ENCODE measurements at places on chromosomes 2 and 18.

DNA sequence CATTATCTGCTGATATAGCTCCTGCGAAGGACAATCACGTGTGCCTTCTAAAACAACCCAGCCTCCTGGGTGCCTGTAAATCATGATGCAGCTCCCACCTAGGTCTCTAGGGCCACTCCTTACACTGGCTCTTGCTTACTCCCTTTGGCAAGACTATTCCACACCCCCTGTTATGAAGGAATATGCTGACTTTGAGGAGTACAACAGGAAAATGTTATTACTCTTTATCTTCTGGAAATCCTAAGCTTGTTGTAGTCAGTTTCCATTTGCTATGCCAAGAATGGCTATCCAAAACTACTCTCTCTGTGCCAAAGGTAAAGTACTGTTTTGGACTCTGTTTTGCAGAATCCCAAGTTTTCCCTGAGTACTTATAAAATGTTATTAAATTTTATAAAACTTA, 7.7 kb downstream of the SGO2 start:
- DNase-seq: no peak

- peak; percentile 86 for DNase-seq
Observed at GRCh38 chr2:218003981-218004419, 1.2 kb upstream of the TNS1 start.

DNA sequence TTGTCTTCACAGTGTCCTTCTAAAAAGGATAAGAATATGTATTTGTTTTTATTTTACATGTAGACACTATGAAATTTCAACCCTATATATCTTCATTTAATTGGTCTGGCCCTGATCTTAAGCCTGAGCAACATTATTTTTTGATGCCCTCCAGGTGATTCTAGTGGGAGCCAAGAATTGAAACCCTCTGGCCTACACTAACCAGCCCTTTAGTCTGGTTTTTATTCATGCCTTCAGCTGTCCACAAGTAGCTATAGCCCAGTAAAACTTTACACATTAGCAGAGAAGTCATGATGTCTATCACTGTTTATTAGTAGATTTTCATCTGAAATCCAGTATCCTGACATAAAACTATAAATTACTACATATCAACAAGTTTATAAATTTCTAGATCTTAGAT, 52.7 kb upstream of the UBXN4 start:
- no peak for DNase-seq

GRCh38 chr18:61589053-61589723, 256.0 kb downstream of the CDH20 start:
- no peak for DNase-seq

- no peak for DNase-seq
Observed at GRCh38 chr2:72613931-72614330, 211.9 kb downstream of the EXOC6B start.

DNA sequence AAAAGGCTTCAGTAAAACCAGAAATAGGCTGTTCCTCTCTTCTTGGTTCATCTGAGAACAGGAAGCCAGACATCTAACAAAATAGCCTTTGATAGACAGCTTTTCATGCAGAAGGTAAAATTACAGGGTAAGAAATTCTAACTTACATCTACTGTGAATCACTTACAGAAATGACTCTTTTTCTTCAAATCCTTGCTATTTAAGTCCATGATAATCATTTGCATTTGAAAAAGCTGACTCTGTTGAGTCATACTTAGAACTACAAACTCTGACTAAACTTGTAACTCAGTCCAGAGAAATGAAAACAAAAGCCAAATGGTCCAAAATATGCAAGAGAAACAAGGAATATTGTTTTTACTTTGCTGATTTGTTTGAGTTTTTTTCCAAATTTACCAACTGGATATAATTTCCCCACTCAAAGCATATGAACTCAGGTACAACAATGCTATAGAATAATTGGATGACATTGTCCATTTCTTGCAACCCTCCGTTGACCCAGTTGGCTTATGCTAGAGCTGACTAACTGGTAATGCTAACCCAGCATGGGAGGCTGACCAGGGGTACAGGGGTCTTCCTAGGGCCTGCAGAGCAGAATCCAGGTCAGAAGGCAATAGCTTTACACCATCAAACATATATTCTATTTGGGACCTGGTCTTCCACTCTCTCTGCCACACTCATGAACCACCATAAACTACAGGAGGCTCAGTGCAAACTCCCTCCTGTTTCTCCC, 18.8 kb upstream of the MREG start:
- no peak for DNase-seq

- no peak for DNase-seq
Observed at GRCh38 chr2:172947461-172948153, 128.0 kb upstream of the MAP3K20 start.

- DNase-seq: no peak
Observed at GRCh38 chr2:232419245-232420072, 12.8 kb downstream of the ALPG start.

DNA sequence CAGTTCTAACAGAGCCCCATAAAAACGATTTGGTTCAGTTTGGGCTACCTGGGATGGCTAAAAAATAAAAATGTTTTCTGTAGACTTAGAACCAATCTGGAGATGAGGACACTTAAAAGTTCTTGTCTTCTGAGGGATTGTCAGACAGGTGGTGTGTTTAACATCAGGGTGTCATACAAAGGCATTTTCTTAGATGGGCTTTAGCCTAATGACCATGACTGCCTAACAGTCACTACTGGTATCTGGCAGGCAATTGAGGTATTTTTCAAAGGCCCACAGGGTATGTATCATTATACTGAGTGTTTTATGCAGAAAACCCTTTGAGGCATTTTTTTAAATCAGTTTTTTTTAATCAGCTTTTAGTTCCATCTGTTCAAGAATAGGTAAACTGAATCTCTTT, 341.4 kb downstream of the PARD3B start:
- DNase-seq: no peak

DNA sequence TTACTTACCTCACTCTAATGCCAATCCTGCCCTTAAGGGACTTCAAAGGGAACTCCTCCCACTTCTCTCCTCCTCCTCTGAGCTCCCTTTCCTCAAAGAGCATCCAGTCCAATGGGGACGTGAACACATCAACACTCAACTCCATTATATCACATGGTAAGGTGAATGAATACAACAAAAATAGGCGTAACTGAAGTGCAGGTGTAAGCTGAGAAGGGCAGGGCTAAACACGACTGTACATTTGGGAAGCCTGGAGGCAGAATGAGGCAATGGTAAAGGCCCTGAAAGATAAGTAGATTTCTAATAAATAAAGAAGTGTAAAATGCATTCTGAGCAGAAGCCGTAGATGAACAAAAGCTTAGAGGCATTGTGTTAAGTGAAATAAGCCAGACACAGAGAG, 226.1 kb upstream of the TRIB2 start:
- DNase-seq: no peak

GRCh38 chr2:233976690-233977294, 59.6 kb downstream of the TRPM8 start:
- no peak for DNase-seq

DNA sequence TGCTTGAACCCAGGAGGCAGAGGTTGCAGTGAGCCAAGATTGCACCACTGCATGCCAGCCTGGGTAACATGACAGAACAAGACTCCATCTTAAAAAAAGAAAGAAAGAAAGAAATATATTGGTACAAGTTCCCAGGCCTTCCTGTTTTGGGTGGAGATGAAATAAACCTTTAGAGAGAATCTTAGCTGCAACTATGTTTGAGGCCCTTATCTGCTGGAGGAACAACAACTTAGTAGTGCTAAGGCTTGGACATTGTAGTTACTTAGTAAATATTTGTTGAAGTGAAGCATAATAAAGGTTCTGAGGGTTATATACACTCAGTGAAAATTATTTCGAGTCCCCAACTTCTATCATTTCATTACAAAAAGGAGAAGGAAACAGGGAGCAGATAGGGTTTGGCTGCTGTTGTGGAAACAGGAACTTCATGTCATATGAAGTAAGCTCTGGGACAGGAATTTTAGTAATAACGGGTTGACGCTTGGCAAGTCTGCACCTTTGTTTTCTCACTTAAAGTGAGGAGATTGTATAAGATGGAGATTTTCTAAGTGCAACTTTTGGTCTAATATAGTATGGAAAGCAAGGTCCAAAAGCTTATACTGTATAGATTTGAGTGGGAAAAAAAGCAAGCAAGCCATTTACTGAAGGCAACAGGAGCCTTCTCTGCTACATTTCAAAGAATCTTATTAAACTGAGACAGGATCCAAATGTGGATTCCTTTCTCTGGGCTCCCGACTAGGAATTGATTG, 40.0 kb upstream of the AGPS start:
- DNase-seq: no peak

DNA sequence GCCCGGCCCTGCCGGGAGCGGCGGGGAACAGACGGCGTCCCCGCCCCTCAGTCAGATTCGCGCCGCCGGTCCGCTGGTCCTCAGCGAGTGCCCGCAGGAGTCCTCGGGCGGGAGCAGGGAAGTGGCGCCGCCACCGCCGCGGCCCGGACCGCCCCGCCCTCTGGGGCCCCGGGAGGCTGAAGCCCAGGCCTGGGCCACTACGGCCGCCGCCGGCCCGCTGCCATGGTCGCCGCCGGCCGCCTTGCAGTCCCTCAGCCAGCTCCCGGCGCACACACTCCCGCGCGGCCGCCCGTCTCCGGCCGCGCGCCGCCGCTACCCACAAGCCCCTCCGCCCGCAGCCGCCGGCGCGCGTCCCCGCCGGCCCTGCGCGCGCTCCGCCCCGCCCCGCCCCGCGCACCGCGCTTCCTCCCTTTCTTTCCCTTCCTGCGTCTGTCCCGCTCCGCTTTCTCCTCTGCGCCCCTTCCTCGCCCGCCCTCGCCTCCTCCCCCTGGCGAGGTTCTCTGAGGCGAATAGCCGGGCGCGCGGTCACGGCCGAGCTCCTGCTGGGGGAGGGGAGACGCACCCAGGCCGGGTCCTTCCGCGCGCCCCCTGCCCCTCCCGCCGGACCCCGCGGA, at the start of gene ROCK2:
Gene ROCK2, minus strand, starts transcription at position 295 of the 614 bp plus-strand sequence. CDS start 500 bp downstream, outside the sequence.
- peak; percentile 92 for DNase-seq

- no peak for DNase-seq
Observed at GRCh38 chr2:25651066-25651465, 22.3 kb downstream of the DTNB start.

DNA sequence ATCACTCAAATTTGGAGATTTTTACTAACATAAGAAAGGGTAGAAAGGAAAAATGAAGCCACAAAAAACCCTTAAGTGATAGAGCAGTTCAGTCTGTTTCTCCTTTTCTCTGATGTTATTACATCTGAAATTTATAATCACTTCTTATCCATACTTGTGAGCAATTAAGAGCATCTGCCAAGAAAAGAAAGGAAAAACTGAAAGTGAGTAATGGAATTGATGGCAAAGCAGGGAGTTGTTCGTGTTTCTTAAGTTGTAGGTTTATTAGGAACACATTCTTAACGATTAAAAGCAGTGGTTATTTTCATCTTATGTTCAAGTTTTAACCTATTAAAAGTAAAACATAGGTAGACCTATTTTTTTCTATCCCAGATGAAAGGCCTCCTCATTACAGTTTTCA, 277.7 kb downstream of the RND3 start:
- no peak for DNase-seq

GRCh38 chr2:85475799-85476490, 57.4 kb downstream of the SH2D6 start:
- no peak for DNase-seq

- DNase-seq: no peak
Observed at GRCh38 chr2:37325625-37326071, 1.0 kb upstream of the PRKD3 start.

- DNase-seq: no peak
Observed at GRCh38 chr2:10579876-10580514, 109.8 kb downstream of the NOL10 start.

- DNase-seq: no peak
Observed at GRCh38 chr2:199861132-199861774, 10.3 kb upstream of the FTCDNL1 start.

- no peak for DNase-seq
Observed at GRCh38 chr2:85981579-85982247, 92.9 kb upstream of the ST3GAL5 start.

GRCh38 chr2:19579461-19579860, 221.0 kb upstream of the OSR1 start:
- no peak for DNase-seq

GRCh38 chr2:115552726-115553125, 1110.3 kb downstream of the DPP10 start:
- no peak for DNase-seq

DNA sequence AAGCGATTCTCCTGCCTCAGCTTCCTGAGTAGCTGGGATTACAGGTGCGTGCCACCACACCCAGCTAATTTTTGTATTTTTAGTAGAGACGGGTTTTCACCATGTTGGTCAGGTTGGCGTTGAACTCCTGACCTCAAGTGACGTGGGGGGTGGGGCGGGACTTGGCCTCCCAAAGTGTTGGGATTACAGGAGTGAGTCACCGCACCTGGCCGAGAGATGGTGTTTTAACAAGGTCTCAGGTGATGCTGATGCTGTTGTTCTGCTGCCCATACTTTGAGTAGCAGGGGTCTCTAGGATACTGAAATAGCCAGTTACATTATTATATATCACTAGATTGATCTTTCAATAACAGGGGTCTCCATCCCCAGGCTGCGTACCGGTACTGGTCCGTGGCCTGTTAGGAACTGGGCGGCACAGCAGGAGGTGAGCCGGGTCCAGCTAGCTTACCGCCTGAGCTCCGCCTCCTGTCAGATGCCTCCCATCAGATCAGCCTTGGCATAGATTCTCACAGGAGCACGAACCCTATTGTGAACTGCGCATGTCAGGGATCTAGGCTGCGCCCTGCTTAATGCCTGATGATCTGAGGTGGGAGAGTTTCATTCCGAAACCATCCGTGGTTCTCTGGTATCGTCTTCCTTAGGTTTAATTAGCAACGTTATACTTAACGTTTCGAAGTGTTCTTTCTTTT, 48.3 kb upstream of the SLC38A11 start:
- DNase-seq: no peak

DNA sequence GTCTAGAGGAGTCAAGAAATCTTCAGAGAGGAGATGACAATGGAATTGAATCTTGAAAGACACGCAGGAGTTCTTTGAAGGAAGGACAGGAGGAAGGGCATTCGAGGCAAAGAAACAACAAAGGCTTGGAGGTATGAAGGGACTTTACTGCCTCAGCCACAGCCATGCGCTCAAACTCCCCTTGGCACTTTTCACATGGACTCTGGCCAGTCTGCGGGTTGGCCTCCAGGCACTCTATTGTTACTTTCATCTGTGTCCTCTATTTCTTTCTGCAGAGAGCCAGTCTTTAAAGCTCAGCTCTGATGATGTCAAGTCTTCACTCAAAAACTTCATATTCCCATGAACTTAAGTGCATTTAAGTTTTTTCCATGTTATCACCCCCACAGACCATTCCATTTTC, 95.4 kb downstream of the ZAP70 start:
- no peak for DNase-seq

GRCh38 chr2:75705921-75706320, 4.8 kb downstream of the GCFC2 start:
- no peak for DNase-seq

DNA sequence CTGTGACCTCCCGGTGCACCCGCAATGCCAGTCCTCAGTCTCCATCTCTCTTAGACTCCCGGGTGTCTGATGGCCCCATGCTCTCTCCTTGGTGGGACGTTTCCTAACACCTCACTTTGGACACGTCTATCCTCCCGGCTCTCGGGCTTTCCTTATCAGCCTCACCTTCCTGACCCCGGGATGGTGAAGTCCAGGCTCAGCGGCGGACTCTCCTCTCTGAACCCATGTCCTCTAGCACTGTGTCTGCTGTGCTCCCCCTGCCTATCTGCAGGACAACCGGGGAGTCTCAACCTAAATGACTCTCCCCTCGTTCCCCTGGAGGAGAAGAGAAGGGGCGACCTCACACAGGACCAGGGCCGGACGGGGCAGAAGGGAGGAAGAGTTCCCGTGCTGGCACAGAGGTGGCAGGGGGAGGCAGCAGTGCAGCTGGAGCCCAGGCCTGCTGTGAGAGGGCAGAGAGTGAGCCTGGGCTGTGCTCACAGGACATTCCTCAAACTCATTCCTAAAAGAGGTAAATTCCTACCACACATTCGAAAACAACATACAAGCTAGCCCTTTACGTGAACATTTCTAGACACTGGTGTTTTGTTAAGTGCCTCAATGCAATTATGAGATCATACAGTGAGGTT, 41.9 kb downstream of the MBP start:
- DNase-seq: no peak
